ENCODE measurements at places on chromosomes 16 and 17.
A peak's percentile ranks its signal among the peaks of the same experiment; 100 is the strongest.

- no peak for DNase-seq
Observed at GRCh38 chr17:79951361-79952264, 84.1 kb downstream of the TBC1D16 start.

DNA sequence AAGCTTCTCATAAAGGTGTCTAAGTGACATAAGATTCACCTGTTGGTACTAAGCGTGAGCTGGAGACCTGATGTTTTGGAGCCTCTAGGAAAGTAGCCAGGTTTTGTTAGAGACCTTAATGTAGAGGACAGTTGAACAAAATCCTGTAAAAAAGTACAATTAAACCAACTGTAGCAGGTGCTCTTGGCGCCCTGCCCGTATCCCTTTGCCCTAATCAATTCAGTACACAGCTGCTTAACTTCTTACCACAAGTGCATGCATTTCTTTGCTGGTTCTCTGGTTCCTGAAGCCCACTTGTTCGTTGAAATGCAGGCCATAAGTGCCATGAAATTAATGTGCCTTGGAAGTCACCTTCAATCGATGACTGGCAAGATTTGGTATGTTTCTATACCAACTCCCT, 24.4 kb downstream of the GLP2R start:
- DNase-seq = no peak

- no peak for DNase-seq
Observed at GRCh38 chr16:55999683-56000082, 124.5 kb upstream of the CES5A start.

DNA sequence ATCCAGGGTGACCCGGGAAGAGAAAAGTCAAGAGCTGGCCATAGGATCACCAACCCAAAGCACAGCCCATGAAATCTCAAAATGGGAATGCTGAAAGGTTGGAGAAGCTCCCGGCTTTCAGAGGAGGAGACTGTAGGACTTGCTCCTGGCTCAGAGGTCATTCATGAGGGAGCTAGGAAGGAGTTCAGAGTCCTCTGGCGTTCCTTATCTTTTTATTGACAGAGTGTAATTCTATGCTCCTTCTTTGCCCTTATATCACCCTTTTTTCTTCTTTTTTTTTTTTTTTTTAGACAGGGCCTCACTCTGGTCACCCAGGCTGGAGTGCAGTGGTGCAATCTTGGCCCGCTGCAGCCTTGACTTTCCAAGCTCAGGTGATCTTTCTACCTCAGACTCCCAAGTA, 27.3 kb upstream of the CNOT1 start:
- no peak for DNase-seq

GRCh38 chr16:27515874-27516353, 33.8 kb downstream of the GTF3C1 start:
- DNase-seq = peak; percentile 77

GRCh38 chr17:6239241-6239798, 169.1 kb downstream of the WSCD1 start:
- DNase-seq = no peak

GRCh38 chr16:30354423-30355143, 525 bp downstream of the CD2BP2 start:
- no peak for DNase-seq

DNA sequence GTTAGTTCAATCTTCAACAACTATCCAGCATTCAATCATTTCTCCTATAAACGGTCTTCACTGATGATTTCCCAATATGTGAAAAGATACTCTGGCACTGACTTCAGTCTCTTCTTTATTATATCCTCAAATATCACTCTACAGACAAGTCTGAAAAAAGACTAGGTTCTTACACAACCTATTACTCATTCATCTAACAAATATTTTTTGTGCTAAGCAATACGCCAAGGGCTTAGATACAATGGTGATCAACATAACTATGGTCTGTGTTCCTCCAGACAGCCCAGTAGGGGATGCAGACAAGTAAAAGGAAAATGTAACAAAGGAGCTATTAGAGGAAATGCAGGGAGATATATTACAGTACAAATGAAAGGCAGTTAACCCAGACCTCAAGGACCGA, 63.9 kb downstream of the MYO1D start:
- DNase-seq = no peak

DNA sequence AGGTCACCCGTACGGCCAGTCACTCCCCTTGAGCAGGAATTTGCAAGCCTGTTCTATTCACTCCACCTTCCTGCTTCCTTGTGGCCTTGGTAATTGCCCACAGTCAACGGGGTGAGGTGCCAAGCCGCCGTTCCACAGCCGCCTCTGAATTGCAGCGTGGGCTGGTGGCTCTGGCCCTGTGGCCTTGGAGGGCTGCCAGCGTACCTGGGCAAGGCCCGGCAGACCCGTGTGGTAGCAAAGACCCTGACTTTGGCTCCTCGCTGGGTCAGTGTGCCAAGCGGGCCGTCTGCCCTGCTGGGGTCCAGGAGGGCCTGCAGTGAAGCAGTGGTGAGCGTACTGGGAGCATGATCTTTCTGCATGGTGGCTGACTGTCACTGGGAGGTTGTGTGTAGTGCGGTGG, 3.6 kb downstream of the BANP start:
- DNase-seq = no peak

DNA sequence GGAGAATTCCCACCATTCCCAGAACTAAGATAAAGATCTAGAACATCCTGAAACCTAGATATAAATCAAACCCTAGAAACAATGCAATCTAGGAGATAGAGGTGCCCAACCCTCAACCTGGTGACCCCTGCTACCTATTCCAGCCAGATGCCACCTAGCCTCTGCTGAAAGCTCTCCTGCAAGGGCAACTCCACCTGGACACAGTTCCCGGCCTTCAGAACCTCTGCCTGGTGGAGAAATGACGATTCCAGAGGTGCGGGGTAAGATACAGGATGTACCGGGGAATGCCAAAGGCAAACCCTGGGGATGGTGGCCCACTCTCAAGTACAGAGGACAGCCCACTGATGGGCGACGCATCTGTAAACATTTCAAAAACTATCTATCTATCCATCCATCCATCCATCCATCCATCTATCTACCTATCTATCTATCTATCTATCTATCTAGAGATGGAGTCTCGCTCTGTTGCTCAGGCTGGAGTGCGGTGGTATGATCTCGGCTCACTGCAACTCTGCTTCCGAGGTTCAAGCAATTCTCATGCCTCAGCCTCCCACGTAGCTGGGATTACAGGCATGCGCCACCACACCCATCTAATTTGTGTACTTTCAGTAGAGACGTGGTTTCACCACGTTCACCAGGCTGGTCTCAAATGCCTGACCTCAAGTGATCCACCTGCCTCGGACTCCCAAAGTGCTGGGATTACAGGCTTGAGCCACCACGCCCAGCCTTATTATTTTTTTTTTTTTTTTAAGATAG, 19.0 kb downstream of the MEAK7 start:
- no peak for DNase-seq

GRCh38 chr17:43219746-43220380, 8.2 kb downstream of the TMEM106A start:
- DNase-seq = no peak

DNA sequence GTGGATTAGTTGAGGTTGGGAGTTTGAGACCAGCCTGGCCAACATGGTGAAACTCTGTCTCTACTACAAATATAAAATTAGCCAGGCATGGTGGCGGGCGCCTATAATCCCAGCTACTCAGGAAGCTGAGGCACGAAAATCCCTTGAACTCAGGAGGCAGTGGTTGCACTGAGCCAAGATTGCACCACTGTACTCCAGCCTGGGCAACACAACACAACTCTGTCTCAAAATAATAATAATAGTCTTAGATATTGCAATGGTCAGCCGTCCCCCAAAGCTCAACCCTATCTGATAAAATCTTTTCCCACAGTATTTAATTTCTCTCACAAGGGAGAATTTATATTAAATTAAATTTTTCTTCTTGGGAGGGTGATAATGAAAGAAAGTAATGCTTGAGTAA, 169.6 kb downstream of the XYLT1 start:
- DNase-seq = no peak
